ENCODE measurements at places on chromosomes 6 and 20.

DNA sequence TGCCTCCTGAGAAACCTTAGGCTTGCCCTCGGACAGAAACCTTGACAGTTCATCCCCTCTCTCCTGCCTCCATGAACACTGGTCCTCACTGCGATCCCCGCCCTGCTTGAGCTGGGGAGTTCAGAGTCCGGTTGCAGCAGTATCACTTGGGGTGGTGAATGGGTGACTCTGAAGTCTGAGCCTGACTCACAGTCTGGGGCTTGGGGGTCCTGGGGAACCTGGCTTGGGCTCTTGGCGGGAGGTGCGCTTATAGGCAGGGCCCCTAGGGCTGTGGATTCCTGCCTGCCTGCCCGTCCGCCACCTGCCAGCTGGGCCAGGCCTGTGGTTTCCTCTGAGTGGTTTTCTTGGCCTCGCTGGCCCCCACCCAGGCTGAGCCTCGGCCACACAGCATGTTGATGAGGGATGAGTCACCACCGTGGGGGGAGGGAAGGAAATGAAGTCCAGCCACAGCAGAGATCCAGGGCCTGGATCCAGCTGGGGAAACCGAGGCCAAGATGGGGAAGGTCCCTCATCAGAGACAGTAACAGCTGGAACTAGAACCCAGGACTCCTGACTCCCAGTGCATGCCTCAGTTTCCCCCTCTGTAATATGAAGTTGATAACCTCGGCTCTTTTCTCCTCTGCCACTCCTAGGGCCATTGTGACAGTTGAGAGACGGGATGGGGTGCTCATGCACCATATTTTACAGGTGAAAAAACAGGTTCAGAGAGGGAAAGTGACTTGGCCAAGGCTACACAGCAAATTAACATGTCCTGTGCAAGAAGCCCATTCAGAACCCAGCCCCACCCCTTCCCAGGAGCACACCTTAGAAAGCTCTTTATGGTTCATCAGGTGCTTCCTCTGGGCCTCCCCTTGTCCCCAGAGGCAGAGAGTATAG, 9.2 kb downstream of the FOXS1 start:
- no peak for DNase-seq

GRCh38 chr6:165959627-165960026, 208.0 kb downstream of the TBXT start:
- no peak for DNase-seq

DNA sequence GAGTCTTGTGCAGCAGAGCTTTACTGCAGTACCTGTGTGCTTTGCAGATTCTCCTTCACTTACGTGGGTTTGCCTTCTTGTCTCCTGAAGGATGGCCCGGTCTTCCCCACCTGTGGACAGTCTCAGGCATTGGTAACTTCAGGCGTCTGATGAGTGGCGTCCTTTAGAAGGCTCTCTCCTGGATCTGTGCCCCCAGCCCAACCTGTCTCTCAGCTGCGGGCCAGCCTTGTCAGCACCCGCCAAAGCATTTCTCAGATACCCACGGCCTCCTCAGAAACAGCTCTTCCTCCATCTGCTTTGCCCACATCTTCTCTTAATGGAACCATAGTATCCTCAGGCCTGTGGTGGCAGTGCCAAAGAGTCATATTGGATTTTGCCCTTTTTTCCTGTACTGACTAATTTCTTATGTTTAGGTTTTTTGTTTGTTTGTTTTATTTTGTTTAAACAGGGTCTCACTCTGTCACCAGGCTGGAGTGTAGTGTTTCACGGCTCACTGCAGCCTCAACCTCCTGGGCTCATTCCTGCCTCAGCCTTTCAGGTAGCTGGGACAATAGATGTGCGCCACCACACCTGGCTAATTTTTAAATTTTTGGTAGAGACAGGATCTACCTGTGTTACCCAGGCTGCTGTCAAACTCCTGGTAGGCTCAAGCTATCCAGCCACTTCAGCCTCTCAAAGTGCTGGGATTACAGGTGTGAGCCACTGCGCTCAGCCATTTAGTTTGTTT, 96.6 kb downstream of the ARID1B start:
- DNase-seq, result no peak

DNA sequence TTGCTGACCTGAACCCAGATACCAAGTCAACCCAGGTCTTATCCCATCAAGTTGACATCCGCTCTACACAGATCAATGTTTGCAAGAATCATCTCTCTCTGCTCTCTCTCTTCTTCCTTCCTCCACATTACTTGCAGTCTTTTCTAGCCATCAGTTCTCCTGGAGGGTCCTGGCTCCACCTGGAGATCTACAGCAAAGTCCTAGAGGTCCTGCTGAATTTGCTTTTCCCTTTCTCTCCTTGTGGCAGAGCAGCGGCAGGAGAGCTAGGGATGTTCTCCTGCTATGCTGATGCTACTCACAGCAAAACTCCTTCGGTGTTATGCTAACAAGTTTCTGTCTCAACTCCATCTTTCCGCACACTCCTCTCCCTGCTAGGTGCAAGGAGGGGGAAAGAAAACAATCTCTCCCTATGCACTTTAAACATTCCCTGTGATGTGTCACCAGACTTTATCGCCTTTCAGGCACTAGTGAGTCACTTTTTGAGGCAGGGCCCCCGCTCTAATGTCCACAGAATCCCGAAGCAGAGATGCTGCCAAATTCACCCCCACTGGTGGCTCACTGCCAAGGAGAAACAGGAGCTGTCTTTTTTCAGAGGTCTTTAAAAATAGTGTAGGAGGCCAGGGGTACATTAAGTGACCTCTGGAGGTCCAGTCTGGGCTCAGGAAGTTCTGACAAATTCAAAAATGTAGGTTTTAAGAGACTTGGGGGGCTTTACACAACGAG, 62.6 kb downstream of the FAM50B start:
- DNase-seq, result no peak

DNA sequence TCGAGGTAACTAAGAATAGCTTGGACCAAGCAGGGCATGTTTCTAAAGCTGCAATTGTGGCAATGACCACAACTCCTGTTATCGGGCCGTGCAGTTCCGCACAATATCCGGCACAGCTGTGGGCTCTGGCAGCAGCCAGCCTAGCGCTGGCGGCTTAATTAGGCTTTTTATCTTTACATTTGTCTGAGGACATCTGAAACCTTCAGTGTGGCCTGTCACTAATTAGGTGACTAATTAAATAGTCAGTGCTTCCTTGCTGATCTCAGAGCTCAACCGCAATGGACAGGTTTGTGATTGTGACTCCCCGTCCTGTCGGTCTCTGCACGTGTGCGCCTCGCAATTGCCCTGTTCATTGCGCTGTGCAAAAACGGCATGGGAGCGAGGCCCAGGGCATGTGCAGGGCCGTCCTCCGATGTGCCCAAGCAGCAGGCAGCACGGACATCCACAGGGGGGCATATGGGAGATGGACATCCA, 134.8 kb upstream of the INSM1 start:
- DNase-seq, result no peak

DNA sequence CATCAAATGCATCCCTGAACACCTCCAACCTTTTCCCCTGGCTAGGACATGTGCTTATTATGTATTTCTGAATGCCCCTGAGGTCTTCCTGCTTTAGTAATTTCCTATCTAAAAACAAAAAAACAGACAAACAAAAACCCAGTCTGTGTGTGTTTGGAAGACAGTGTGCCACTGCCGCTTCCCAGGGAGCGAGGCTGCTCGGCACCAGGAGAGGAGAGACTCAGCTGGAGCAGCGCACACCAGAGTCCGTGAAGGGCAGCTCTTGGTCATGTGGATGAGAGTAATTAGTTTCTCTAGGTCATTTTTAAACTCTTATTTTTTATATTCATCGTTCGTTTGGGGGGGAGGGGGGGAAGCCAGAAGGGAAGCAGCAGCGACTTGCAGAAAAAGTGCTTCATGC, 10.0 kb upstream of the ANKRD60 start:
- DNase-seq, result no peak

GRCh38 chr20:10940941-10941340, 267.1 kb upstream of the JAG1 start:
- no peak for DNase-seq

- no peak for DNase-seq
Observed at GRCh38 chr20:19016140-19016497, 196.3 kb upstream of the SLC24A3 start.

- DNase-seq, result no peak
Observed at GRCh38 chr6:25503686-25504085, 148.3 kb upstream of the SCGN start.

- no peak for DNase-seq
Observed at GRCh38 chr6:63804381-63804956, 168.9 kb downstream of the PHF3 start.

DNA sequence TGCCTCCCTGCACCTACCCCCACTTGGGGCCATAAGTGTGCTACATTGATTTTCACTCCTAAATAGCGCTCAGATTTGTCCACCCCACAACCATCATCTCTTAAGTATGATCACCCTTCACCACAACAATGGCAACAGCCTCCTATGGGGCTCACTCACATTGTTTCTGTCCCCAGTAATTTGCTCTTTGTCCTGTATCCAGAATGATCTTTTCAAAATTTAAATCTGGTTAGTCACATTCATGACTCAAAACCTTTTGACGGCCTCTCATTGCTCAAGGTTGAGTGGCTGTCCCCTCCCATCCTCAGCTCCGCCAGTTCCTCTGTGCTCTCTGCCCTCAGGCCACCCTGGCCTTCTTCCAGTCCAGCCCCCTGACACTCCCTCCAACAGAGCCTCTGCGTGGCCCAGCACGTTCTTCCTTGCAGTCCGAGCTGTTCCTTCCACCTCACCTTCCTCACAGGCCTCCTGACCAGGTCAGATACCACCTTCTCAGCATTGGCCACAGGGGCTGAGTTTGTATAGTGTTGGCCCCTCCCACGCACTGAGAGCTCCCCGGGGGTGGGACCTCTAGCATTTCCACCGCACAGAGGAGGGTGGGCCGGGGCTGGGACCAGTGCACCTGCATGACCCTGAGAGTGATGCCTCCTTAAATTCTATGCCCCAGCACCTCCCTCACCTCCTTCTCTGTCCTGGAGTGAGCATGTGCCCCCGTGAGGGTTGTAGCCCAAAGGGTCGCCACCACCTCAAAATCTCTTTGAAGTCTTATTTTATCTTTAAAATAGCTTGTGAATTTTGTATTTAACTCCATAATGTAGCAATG, 2.4 kb upstream of the PPP1R3G start:
- DNase-seq, result no peak

DNA sequence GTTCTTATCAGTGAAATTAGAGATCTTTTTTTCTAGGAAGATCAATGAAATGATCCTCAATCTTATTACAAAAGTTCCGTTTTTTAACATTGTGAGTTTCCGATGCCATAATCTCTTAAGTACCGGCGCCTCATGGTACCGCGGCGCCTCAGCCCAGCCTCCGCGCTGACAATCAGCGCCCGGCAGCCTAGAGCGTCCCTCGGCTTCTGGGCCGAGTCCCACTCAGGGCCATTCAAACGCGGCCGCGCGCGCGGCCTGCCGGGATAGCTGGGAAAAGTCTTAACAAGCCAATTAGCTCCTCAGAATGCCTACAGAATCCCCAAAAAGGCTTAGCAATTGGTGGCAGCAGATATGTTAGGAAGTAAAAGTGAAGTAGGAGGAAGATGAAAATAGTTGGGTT, 204.8 kb downstream of the ADGB start:
- DNase-seq, result no peak

GRCh38 chr6:170445487-170445886, 107.6 kb downstream of the PSMB1 start:
- no peak for DNase-seq

- no peak for DNase-seq
Observed at GRCh38 chr6:38554700-38555413, 84.9 kb downstream of the BTBD9 start.

All from NCI-H1105 (cell line).